ENCODE measurements at places on chromosomes 3 and 15.

DNA sequence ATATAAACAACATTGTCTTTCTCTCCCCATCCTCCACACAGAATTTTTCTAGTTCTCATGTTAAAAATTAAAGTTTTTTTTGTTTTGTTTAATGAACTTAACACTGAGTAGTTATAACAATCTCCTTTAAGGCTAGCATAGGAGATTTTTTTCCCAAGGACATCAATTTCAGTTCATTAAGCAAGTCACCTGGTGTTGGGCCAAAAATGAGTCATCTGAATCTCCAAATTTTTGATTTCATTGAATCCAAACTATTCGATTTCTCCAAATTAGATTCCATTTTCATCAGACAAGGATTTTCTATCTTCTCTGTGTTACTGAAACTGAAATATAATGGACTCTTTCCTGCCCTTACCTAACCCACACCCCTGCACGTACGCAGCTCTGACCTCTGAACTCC is 631.4 kb upstream of the MDFIC2 start:
- no peak for DNase-seq

- no peak for DNase-seq
Observed at GRCh38 chr3:14814411-14814871, 4.3 kb upstream of the FGD5 start.

DNA sequence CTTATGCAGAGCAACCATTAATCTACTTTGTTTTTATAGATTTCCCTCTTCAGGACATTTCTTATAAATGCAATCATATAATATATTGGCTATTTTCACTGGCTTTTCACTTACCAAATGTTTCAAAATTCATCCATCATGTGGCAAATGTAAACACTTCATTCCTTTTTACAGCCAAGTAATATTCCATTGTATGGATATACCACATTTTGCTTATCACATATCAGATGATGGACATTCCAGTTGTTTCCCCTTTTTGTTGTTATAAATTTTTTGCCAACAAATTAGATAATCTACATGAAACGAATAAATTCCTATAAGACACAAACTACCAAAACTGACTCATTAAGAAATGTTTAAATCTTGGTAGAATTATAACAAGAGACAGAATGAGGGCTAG is 79.8 kb upstream of the CSPG5 start:
- no peak for DNase-seq

DNA sequence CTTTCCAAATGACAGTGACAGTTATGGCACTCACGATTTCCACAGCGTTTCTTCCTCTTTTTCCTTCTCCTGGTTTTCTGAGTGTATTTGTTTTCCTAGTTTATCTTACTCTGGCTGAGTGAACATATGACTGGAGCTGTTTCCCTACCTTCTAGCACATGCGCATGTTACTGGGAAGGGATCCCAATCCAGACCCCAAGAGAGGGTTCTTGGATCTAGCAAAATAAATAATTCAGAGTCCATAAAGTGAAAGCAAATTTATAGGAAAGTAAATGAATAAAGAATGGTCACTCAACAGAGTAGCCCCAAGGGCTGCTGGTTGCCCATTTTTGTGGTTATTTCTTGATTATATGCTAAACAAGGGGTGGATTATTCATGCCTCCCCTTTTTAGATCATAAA is 23.8 kb downstream of the METTL6 start:
- DNase-seq, result no peak

DNA sequence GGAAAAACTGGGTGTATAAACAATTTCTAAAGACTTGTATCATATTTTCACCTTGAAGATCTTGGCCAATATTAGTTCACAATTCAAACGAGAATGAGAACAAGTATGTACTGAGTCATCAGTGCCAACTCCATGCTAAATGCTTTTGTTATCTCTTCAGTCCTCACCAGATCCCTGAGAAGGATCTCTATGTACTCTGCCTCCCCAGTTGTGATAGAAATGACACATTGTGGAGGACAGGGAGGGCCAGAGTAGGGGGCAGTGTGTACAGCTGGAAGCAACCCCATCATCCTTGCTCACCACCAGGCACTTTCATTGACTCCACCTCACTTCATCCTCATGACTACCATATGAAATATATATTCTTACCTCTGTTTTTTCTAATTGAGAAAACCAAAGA is 353.7 kb upstream of the SOX2 start:
- no peak for DNase-seq

- no peak for DNase-seq
Observed at GRCh38 chr3:177382944-177383343, 185.7 kb upstream of the TBL1XR1 start.

DNA sequence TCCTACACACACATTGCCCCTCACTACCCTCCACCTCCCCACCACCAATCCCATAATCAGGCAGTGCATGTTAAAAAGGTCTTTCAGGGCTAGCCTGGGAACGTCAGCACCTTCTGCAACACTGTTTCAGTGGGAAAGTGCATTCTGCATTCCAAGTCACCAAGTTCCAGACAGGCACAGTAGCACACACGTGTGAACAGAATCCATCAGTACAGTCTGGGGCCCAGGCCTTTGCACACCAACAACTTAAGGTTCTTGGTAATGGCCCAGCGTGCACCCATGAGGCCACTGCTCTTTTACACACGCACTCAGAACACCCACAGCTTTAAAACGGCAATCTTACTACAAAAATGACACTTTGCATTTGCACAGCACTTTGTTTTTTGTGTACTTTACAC is 1.2 kb downstream of the ANXA2 start:
- no peak for DNase-seq

- DNase-seq, result no peak
Observed at GRCh38 chr15:54518156-54518882, 540.1 kb downstream of the UNC13C start.

- no peak for DNase-seq
Observed at GRCh38 chr3:186110975-186111974, 2.4 kb upstream of the ETV5 start.

DNA sequence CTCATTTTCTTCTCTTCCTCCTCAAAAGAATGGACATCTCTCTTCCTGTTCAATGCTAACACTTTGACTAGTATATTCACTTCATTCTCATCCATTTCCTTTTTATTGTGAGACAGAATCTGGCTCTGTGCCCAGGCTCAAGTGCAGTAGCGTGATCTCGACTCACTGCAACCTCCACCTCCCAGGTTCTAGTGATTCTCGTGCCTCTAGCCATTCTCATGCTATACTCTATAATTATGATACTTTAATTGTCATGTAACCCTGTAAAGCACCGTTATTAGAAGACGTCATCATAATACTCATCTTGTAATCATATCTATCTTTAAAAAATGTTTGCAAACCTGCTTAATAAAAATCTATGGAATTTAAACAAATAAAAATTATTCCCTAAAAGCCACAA is 107.0 kb downstream of the SHOX2 start:
- no peak for DNase-seq

- no peak for DNase-seq
Observed at GRCh38 chr3:33881156-33882064, 83.0 kb downstream of the PDCD6IP start.

DNA sequence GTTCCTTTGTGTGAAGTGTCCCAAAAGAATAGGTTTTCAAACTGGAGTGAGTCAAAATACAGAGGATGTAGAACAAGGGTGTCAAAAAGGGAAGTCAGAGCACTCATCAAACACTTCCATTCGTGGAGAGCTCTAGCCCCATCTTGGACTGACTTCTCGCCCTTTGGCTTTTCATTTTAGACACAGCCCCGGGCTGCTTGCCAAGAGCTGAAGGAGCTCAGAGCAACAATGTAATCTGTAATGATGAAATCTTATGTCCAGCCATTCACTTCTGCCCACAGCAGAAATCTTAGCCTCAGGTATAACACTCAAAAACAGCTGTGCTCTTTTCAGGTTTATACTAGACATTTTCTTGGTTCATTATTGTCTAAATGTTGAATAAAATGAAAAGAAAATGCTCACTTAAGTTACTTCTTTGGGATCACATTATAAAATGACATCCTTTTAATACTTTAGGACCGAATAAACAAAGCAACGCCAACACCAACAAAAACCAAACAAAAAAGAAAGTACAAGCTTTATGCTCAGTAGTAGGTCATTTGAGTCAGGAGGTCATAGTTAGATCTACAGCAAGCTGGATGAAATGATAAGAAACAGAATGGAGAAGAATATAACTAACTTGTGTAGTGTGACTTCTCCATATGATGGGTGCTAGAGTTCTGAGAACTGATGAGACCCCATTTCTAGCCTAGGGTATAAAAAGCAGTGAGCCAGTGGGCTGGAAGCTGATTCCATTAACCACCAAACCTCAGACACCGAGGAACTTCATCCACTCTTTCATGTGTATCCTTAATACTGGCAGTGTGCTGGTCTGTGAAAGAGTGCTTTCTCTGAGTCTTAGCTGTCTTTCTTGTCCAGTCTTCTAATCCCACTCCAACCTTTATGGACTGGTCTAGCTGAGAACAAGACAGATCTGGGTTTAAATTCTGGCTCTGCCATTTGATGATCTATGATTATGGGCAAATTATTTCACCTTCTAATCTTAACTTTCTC is 131.8 kb upstream of the SLC7A14 start:
- DNase-seq, result no peak

- DNase-seq, result no peak
Observed at GRCh38 chr15:82944821-82945220, 7.7 kb downstream of the HOMER2 start.

DNA sequence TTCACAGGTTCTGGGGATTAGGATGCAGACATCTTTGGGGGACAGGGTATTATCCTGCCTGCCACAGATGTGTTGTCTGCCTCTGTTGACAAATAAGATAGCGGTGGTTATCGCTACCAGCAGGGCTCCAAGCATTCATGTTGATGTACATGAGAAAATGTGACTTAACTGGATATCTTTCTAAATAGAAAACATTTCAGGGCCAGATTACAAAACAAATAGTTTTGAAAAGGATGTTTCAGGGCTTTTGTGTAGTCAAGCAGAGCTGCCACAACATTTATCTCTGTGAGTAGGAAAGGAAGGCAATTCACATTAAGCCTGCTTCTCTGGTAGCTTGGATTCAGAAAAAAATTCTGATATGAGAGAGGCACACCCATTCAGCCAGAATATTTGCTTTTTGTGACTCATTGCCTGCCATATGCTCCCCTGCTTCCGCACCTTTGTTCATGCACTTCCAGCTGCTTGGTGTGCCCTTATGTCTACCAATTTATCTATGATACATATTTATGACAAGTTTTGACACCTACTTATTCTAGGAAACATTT is 22.8 kb downstream of the PLS1 start:
- DNase-seq, result no peak

DNA sequence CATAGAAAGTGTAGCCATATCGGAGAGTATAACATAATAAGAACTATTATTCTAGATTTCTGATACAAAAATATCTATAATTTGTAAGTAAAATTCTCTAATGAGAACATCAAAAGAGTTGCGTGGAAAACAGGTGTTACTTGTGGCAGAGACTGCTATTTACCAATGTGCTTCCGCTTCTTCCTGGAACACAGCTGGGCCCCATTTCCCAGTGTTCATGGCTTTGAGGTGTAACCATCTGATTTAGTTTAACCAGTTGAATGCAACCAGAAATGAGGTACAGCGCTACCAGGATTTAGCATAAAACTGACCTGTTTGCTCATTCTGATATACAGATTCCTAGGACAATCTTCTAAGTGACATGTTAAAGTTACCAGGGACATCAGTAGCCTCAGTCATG is 1055.2 kb downstream of the IGSF11 start:
- no peak for DNase-seq

GRCh38 chr3:141659821-141660613 is 78.1 kb upstream of the RNF7 start:
- no peak for DNase-seq

DNA sequence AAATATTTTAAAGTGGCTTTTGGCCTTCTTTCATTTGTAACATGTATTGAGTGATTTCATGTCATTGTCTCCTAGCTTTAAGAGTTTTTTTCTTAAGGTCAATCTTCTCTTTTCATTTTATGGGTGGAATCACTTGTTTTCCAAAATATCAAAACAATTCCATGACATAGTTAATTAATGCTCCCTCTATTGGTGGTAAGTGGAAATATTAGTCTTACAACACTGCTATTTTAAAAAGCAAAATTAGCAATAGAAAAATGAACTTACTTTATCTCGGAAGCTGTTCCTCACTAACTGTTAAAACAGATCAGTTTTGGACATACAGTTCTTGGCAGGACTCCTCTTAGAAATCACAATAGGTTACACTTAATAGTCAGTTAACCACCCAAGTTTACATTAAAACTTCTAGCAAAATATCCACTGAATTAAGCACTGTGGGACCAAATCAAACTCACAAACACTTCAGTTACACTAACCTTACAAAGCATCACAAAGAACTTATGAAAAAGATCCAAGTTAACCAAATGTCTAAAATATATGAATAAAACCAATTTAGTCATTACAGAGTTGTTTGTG is 42.4 kb downstream of the TIGIT start:
- DNase-seq, result peak; percentile 32

GRCh38 chr3:33152363-33153360 is 38.8 kb downstream of the CRTAP start:
- no peak for DNase-seq

DNA sequence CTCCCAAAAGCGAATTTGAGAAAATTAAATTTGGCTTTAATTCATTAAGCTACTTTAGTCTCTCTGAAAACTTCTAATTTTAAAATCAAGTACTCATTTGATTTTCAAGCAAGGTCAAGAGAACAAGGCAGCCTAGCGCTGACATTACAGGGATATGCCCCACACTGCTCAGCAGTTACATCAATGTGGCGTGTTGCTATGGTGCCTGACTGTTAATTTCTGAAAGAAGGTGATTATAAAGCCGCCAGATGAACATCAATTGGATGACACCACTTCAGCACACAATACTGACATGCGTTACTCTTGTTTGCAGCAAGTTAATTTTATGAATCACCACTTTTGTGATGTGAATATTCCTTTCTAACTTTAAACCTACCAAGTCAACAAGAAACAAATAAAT is 284.4 kb downstream of the FOXP1 start:
- DNase-seq, result peak; percentile 23

DNA sequence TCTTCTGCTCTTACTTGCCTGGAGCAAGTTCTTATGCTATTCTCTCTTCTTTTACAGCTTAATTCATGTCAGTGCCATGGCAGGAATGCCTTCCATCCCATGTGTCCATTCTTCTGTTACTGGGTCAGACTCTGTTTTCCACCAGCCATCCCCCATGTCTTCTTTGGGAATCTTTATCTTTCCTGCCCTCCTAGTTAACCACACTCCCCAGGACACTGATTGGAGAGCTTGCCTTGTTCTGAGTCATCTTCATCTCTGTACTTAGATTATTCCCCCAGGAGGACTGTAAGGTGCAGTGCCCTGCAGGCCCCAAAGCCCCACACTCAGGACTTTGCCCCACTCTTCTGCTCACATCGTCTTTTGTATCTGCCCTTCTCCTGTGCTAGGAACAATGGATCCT is 3.6 kb downstream of the ABHD17C start:
- no peak for DNase-seq

- no peak for DNase-seq
Observed at GRCh38 chr3:42173307-42173706, 82.2 kb downstream of the TRAK1 start.

GRCh38 chr3:30253832-30254231 is 352.6 kb upstream of the TGFBR2 start:
- no peak for DNase-seq

- DNase-seq, result peak; percentile 19
Observed at GRCh38 chr15:22884344-22884743, 45.9 kb downstream of the NIPA2 start.
